NCI-H1417 treated with DMSO at 0.1 percent for 48 hours (cell line): ENCODE measurements at places on chromosomes 5 and 9.

GRCh38 chr5:139461176-139461575 is 1.4 kb downstream of the ECSCR start:
- DNase-seq, result no peak

GRCh38 chr9:68841276-68842052 is 136.4 kb downstream of the PIP5K1B start:
- peak; percentile 24 for DNase-seq

DNA sequence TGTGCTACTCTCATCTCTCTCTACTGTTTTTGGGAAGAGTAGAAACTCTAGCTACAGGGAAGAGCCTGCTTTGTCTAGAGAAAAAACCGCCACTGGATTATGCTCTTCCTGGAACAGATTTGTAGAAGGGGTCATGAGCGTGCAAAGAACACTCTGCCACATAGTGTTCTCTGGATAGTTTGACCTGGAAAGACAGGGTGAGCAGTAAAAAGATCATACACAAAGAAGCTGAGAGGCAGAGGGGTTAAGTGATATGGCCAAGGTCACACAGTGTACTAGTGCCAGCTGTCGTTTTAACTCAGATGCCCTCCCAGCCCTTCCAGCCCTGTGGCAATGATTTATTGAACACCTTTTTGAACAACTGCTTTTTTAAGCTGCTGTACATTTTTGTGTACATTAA is 182.2 kb downstream of the NNT start:
- no peak for DNase-seq

GRCh38 chr9:8189881-8190280 is 390.3 kb upstream of the DMAC1 start:
- DNase-seq, result no peak

DNA sequence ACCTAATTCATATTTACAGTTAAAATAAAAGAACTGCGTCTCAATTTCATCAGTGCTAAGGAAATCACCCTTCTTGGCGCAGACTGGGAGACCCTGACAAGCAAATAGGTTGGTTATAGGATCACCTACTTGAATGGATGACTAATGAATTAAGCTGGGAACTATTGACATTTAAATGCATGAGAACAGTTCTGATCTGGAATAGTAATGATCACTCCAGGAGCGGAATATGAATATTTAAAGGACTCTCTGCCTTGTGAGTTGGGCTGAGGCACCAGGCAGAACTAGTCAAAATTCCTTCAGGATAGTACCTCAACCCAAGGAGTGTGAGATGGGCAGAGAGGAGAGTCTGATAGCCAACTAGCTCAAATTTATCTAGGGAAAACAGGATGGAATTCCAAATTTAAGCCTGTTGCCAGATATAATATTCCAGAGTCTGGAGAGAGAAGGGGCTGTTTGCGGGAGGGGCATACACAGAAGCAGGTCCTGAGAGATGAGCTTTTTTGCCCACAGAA is 364.4 kb downstream of the CSNK1G3 start:
- no peak for DNase-seq
